ENCODE measurements at places on chromosomes 6 and 20.

GRCh38 chr6:38901802-38902522 lies 146.6 kb upstream of the GLP1R start:
- no peak for DNase-seq

DNA sequence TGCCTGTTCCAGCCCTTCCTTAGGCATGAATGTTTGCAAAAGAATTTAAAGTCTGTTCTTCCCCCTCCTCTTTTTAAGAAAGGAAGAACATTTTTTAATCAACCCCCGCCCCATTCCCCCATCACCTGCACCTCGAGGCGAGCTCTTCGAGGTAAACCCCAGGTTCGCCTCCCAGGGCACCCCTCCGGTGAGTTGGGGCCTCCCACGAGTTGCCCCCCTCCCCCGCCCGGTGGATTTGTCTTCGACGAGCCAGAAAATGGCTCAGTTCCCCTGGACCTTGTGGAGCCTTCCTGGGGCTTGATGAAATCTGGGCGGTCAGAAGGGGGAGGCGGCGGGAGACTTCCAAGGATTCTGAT lies 256 bp upstream of the OVOL2 start:
- DNase-seq, result no peak

GRCh38 chr6:76026101-76026500 lies 46.4 kb downstream of the IMPG1 start:
- DNase-seq, result no peak

DNA sequence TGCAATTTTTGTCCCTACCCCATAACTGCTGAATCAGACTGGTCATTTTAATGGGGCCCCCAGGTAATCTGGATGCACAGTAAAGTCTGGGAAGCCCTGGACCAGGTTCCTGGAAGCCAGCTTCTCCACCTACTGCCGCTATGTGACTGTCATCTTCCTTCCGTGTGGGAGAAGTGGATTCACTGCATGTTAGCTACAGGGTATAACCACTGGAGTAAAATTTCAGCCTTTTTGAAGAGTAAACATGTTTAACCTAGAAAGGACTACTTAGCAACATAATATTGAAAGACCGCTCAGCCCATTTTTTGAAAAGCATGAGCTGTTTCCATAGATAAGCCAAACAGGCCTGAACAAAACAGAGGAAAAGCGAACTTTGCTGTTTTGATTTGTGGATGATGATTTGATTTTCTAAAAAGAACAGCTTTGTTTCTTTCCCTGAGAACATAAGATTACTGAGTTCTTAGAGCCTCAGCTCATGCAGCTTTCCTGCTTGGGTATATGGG lies 208.1 kb downstream of the PLCB4 start:
- DNase-seq, result no peak

DNA sequence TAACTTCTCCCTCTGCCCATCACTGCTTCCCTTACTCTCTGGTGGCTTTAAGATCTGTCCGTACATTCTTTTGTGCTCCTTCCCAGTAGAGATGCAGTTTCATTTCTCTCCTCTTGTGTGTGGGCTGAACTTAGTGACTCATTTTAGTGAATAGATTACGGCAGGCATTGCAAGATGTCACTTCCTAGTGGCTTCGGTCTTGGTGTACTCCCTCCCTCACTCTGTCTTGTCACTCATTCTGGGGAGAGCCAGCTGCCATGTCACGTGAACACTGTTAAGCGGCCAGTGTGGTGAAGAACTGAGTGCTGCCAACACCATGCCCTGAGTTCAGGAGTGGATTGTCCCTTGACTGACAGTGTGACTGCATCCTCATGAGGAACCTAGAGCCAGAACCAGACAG lies 115.9 kb downstream of the OTOR start:
- no peak for DNase-seq

- no peak for DNase-seq
Observed at GRCh38 chr20:38551056-38551626, 29.9 kb upstream of the ADIG start.

- DNase-seq, result no peak
Observed at GRCh38 chr20:61684583-61685235, 381.0 kb downstream of the TAF4 start.

DNA sequence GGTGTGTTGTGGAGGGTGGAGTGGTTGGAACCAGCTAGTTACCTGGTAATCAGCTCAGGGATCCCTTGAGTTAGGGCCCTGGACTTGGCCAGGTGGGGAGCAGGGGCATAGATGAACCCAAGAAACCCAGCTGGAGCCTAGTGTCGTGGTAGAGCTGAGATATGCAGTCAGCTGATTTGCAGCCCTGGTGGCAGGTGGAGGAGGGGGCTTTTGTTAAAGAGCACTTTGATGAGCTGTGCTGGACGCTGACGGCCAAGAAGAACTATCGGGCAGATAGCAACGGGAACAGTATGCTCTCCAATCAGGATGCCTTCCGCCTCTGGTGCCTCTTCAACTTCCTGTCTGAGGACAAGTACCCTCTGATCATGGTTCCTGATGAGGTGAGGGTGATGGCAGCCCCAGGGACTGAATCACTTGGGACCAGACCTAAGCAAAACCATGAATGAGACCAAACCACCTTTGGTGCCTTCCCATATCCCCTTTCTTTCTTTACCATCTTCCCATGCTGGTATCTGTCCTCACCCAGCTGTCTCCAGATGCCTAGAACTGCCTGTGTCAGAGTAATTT lies 12.7 kb downstream of the DEF6 start:
- DNase-seq, result no peak
